ENCODE measurements at places on chromosomes 11 and 22. TPM values are rescaled to one million over a fixed set of nuclear protein-coding genes. Genes with fewer than 3 reads are reported as not detected.

DNA sequence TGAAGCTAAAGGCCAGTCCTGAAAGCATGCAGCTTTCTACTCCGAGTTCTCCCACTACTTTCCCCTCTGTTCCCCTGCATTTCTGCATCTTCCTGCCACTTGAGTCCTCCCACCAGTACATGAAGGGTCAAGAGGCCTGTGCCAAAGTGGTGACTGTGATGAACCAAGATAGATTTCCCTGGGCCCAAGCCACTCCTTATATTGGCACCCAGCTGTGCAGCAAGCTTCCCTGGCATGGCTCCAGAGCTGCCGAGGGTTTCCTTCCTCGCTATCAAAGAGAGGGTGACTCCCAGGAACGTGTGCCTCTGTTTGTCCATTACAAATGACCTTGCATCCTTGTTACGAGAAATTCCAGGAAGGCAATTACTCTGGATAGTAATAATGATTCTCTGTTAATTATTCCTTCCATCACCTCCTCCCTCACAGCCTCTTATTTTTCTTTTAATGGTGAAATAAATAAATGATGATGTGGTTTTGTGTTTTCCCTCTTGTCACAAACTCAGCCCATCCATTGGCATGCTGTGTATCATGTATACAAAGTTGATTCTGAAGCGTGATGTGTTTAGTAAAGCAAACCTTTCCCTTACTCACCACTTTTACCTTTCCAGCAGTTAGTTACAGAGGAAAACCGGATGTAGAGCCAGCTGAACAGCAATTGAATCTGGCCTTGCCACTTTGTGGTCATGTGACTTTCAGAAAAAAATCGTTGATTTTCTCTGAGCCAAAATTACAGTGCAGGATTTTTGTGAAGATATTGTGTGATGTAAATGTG is 8.3 kb downstream of the SRSF8 start:
- no peak for DNase-seq

DNA sequence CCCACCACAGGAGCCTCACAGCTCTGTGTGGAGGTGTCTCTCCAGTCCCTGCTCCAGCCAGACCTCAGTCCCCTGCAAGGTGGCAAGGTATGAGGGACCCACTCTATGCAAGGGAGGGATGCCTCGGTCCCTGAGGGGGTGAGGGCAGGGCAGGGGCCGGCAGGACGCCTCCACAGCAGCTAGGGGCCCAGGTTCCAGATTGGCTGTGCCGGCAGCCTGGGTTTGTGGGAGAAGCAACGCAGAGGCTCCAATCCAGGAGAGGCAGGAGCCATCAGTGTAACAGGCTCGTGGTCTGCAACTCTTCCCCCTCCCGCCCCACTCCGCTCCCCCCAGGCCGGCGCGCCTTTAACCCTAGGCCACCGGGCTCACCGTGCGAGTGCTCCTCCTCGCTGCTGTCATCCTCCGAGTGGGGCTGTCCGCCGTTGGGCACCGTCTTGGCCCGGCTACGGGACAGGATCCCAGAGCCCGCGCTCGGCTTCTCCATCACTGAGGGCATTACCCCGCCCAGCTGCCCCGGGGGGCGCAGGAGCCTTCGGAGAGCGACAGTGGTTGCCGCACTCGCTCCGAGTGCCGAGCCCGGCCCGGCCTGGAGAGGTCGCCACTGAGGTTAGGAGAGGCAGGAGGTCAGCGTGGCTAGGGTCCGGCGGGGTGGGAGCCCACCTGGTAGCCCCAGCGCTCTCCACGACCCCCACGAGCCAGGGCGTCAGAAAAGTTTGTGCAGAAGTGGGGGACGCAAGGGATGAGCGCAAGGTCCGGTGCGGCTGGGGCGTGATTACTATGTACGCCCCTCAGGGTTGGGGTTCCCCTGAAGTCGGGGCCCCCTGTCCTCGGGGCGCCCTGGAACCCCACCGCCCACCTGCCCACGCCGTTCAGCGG is 765 bp downstream of the RCOR2 start:
- peak; percentile 69 for DNase-seq

GRCh38 chr11:6067502-6067901 is 36.9 kb upstream of the OR56A1 start:
- no peak for DNase-seq

- no peak for DNase-seq
These were observed 83.1 kb downstream of the RCN1 start for GRCh38 chr11:32173977-32174376.

Gene KREMEN1
- 0.59 TPM for total RNA-seq

DNA sequence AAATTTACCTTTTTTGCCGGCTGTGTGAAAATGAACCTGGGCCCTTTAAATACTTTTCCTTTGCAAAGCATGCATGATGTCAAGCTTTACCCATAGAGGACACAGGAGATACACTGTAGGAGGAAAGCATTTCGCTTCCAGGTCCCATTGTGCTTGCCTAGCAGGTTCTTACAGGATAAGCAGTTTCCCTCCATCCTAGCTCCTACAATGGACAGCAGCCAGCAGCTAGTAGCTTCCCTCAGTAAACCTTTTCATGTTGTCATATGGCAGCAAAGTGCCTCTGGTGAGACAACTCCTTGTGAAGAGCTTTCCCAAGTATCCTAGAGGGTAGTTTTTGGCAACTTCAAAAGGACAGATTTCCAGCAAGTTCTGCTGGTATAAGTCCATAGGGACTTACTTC is 78.4 kb downstream of the RBFOX2 start:
- no peak for DNase-seq

DNA sequence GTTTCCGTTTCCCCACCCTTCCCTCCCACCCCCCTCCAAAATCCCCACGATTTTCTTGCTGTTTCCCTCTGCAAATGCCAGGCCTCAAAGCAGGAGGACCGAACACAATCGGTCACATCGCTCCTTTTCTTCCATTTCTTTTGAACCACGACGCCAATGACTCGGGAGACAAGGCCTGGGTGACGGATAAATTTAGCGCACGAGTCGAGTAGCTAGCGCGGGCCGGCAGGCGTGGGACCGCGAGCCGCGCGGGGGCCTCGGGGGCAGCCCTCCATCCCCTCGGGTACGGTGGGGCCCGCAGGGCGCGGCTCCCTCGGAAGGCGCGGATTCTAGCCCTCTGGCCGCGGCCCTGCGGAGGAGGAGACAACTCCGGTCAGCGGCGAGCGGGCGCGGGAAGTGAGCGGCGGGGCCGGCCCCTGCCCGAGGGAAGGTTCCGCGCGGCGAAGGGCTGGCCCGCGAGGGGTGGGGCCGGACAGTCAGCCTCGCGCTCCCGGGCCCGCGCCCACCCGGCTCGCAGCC is 414 bp downstream of the JOSD1 start:
- no peak for DNase-seq

DNA sequence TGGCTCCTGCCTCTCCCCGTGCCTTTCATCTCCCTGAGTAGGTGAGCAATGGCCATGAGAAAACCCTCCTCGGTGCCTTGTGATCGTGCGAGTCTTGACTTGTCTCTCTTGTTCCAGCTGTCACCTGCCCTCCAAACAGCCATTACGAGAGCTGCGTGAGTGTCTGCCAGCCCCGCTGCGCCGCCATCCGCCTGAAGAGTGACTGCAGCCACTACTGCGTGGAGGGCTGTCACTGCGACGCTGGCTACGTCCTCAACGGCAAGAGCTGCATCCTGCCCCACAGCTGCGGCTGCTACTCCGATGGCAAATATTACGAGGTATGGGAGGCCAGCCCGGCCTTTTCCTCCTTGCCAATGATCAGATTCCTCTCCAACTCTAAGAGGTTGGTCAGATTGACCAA is 51.7 kb downstream of the TECTA start:
- no peak for DNase-seq

Gene EXPH5
- total RNA-seq: 0.56 TPM

DNA sequence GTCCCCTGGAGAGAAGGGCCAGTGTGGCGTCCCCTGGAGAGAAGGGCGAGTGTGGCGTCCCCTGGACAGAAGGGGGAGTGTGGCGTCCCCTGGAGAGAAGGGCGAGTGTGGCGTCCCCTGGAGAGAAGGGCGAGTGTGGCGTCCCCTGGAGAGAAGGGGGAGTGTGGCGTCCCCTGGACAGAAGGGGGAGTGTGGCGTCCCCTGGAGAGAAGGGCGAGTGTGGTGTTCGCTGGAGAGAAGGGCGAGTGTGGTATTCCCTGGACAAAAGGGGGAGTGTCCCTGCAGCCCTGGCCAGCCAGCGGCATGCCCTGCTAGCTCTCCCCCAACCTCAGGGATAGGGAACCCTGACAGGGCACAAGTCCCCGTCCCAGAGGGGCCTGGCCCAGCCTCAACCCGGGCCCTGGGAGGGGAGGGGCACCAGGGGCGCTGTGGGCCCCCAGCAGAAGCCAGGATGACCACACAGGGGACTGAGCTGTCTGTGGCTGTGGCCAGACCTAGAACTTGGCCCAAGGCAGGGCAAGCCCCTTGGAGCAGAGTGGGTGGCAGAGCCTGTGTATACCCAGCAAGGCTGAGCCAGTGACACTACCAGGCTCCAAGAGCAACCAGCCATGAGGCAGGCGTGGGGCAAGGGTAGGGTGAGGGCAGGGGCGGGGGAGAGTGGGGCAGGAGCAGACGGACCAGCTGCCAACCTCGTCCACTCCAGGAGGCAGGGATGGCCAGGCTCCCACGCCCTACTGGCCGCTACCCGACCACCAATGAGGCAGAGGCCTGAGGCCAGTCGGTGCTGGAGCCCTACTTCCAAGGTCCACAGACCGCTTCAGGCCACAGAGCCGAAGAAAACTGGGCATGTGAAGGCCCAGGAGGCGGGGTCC is 4.2 kb downstream of the HRAS start:
- no peak for DNase-seq

Gene RIMBP3C
- 1.4 TPM for total RNA-seq

- DNase-seq: no peak
These were observed 188.9 kb downstream of the MYO18B start for GRCh38 chr22:25930788-25931310.

Gene DTX4
- total RNA-seq: 0.17 TPM

DNA sequence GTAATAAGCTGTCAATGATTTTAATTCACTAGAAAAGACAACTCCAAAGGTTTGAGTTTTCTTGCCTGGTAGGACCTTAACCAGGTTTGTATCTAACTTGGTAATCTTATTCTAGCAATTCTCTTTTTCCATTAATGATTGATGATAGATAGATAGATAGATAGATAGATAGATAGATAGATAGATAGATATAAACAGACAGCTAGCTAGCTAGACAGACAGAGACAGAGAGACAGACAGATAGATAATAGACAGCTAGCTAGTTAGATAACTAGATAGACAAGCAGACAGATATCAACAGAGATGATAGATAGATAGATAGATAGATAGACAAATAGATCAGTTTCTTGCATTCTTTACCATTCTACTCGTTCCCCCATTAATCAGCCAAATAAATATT is 15.3 kb downstream of the TMPRSS6 start:
- no peak for DNase-seq

- DNase-seq: no peak
These were observed 114.5 kb upstream of the TTC12 start for GRCh38 chr11:113199866-113200265.

Gene APOBEC3F
- 21.7 TPM for total RNA-seq

Gene INPPL1
- total RNA-seq: 113 TPM

Gene SHANK2
- not detected for total RNA-seq

- no peak for DNase-seq
These were observed 7.4 kb downstream of the KCNC1 start for GRCh38 chr11:17742019-17742418.

DNA sequence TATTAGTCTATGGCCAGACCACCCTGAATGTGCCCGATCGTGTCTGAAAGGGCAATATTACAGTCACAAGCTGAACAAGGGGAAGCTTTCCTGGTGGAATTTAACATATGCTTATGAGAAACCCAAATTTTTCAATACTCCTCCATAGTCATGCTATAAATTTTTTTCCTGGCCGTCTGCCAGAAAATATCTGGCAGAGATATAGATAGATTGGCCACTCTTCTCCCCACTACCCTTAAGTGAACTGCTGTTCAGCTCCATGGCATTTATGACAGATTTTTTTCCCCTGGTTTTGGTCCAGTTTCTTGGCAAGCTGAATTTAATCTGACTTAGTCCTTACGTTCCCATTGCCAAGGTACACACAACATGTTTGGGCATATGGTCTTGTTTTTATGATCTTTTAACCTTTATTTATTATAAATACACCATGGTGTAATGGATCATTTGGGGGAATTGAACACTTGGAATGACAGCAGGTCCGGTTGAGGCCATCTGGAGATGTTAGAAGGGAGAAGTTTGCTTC is 328.5 kb downstream of the CNTN5 start:
- DNase-seq: no peak

GRCh38 chr22:20798974-20799373 is 25.1 kb downstream of the SERPIND1 start:
- DNase-seq: no peak

Gene OR51S1
- total RNA-seq: not detected

DNA sequence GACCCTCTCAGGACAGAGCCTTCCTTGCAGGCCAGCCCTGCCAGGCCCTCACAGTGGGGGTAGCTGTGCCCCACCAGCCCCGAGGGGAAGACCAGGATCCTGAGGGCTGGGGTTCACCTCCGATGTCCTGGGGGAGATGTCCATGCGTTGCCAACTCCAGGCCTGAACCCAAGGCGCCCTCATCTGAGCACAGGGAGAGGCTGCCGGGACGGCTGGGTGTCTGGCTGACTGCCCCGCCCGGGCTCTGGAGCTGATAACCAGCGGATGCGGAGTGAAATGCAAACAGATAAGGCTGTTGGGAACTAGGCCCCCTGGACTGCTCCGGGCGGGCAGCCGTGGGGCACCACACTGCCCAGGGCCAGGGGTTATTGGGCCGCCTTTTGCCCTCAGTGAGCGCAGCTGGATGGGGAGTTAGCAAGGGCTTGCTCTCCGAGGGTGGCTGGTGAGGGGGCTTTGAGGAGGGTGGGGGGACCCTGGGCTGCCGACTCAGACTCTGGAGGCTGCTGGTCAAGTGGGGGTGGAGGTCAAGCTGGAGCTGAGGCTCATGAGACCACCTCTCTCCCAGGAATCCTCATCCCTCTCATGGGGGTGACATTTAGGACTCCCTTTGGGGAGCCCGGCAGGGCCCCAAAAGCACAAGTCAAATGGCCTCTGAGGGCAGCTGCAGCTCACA is 5.6 kb upstream of the MUC6 start:
- peak; percentile 58 for DNase-seq

- peak; percentile 78 for DNase-seq
These were observed 55.1 kb downstream of the RTN4R start for GRCh38 chr22:20212754-20213699.

Gene PRR14L
- total RNA-seq: 99.0 TPM

GRCh38 chr11:120608760-120609211 is 97.2 kb downstream of the GRIK4 start:
- DNase-seq: no peak

DNA sequence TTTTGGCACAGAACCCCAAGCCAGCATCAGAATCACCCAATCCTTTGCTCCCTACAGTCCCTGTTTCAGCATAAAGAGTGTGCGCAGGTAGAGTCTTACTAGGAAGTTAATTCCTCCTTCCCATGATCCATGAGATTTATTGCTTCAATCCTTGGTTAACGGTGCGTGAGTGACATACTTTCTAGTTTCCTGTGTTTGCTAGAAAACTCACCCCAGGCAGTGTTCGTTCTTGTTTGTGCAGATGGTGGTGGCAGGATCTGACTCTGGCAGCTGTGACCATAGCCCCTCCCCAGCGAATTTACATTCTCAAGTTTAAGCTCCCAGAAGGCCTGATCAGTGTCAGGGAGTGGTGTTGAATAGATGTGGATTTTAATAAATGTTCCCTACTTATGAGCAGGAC is 106.7 kb upstream of the CCT8L2 start:
- no peak for DNase-seq

- no peak for DNase-seq
These were observed 31.3 kb upstream of the TEAD1 start for GRCh38 chr11:12642806-12643428.

- no peak for DNase-seq
These were observed 46.9 kb downstream of the YWHAH start for GRCh38 chr22:31991102-31991839.
